Activated CD4-positive, alpha-beta T cell treated with anti-CD3 and anti-CD28 coated beads, Interleukin-2, amount 50 U/mL, for 24 hours (primary cell): ENCODE measurements at places on chromosomes 7 and 10.
A peak's percentile ranks its signal among the peaks of the same experiment; 100 is the strongest.

DNA sequence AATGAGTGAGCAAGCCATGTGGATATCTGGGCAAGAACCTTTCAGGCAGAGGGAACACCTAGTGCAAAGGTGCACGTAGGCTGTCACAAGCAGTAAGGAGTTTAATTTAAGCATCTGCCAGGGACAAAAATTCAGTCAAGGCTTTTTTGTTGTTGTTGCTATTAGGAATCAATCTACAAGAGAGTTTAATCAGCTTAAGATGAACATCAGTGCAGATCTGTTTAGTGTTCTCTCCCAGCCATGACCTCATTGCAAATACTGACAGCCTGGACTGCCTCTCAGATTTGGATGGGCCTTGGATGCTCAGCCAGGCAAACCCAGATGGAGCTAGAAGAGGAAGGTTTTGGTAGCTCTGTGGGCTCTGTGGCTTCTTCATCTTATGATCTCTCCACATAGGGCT lies 3.3 kb upstream of the GLCCI1 start:
- no peak for DNase-seq

GRCh38 chr10:4685491-4685890 lies 140.5 kb upstream of the AKR1E2 start:
- no peak for DNase-seq

DNA sequence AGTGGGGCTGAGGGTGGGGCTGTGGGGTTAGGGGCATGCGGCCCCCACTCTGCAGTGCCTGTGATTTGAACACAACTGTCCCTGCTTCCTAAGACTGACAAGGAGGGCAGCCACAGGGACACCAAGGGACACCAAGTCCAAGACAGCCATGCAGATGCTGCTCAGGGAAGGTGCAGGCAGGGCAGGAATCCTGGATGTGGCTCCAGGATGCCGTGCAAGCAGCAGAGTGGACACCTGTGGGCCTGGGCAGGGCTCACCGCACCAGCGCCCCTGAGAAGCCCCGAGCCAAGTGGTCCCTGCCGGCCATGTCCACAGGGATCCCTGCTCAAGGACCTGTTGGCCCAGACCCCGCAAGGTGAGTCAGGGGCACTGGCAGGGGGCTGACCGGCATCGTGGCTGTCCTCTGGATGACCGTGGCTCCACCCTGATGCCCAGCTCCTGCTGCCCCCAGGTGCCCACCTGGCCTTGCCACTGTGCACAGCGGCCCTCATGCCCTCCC lies 58.5 kb downstream of the STK32C start:
- no peak for DNase-seq

DNA sequence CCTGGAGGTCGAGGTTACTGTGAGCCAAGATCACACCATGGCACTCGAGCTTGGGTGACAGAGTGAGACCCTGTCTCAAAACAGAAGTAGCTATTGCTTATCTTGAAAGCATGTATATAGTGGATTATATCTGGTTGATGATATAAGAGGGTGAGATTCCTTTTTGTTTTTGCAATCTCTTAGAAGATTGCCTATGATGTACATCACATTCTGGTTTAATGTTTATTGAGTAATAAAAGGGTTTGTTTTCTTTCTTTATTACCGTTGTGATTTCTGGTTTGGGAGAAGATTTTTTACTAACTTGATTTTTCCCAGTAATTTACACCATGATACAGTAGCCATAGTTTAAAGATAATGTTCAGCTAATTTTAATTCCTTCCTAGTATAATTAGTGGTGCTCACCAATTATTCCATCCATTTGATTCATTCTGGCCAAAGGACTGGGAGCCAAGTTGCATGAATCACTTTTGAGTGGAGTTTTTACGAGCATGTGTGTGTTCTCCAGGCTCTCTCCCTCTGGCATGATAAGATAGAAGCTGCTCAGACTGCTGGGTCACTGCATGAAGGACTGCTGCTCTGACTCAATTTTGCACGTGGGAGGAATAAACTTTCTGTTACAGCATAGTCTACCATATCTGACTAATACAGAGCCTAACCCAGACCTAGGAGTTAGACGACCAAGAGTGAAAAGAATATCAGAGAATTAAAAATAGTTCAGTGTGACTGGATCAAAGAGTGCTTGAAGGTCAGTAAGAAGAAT lies 13.5 kb upstream of the TSPAN13 start:
- no peak for DNase-seq

DNA sequence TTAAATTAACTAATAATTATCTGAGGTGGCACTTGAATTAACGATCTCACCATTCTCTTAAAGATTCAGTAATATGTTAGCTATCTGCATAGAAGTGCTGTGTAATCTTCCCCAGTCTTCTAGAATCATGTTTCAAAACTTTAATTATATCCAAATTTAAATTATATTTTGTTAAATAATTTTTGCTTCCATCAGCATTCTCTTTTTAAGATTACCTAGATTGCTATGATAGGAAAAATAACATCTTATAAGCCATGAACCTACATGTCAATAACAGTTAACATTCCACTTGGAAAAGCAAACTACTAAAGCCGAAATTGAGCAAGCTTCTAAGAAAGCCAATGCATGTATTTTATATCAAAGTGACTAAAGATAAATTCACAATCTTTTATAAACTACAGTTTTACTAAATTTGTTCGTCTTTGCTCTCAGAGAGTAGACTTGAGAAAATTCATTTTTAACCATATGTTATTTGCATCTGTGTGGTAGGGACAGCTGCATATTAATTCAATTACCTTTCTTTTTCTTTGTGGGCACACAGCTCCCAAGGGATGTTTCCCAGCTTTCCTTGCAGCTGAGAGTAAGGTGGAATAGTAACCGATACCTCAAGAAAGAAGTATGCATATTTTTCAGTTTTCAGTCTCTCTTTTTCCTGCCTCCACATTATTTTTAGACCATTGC lies 105.4 kb upstream of the ABCB5 start:
- no peak for DNase-seq

DNA sequence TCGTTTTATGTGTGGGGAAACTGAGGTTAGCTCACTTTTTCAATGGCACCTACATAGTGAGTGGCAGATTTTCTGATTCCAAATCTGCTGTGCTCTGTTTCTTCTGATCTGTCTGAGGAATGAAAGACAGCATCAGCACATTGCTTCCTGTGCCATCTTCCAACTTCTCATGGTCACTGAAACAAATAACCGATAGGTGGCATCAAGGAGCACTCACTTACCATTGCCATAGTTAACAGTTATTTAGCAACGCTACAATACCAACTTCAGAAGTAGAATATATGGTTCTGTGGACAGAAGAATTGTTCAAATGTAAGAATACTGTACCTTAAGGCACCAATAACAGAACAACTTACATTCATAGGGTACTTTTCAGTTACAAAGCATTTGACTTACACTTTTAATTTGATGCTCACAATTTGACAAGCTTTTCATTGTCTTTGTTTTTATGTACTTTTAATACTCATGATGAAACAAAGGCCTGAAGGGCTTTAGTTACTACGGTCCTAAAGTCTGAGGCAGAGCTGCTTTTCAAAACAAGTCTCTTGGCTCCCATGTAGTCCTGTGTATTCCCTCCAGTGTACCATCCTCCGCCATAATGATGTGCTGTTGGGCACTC lies 228.9 kb upstream of the TCF7L2 start:
- DNase-seq = peak; percentile 11

- no peak for DNase-seq
Observed at GRCh38 chr10:68517188-68517587, 10.1 kb downstream of the SLC25A16 start.
